ENCODE measurements at places on chromosomes 13 and 19.

- peak; percentile 56 for DNase-seq
These were observed 469 bp downstream of the COX6B2 start for GRCh38 chr19:55353803-55354697.

GRCh38 chr13:27960362-27961226 is 8.5 kb downstream of the CDX2 start:
- DNase-seq = peak; percentile 59

DNA sequence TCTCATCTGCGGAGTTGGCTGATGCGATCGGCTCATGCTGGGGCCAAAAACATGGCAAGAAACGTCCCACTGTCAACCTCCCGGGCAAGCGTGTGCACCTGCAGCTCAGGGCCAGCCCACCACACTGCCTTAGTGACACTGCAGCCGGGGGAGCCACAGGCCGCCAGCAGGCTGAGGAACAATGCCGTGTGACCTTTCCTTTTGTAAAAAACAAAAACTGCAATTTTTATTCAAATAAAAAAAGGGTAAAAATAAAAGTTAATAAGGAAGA is 18.8 kb upstream of the TMEM255B start:
- DNase-seq = no peak

DNA sequence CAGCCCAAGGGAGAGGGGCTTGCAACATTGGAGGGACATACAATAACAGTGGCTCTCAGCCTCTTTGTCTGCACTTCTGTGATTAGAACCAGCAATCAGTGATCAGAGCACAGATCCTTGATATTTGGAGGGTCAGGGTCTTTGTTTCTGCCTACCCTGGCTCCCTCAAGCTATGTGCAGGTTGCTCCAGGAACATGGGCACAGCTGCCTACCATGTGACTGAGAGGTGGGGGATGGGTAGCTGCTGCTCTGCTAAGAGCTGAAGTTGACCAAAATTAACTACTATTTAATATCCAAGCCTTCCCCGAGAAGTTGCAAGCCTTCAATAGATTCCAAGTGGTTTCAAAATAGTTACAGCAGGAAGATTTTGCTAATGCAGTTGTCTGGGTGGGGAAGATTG is 202.6 kb downstream of the ZIC5 start:
- no peak for DNase-seq

DNA sequence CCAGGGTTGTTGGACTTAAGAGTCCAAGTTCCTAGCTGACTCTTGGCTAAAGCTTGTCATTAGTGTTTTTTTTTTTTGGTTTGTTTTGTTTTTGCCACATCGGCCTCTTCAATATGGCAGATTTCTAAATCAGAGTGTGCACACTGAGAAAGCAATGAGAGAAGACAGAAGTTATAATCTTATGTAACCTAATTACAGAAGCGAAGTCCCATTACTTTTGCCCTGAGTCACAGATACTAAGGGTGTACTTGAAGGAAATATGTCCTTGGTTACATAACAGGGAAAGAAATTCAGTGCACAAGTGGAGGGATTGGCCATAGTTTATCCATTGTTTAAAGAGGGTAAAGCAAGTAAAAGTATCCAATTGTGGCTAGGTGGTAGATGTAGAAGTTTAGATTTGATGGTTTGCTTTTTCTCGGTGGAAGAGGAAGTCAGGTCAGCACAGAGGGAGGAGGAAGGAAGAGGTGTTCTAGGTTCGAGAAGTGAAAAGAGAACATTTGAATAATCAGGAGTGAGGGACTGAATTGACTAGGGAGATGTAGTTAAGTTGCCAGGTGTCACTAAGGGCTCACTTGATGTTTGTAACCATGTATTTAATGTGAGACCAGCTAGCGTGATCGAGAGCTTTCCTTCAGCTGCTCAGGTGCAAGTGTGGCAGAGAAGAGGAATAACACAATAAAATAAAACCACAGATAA is 12.2 kb downstream of the GTF2F2 start:
- DNase-seq = no peak

DNA sequence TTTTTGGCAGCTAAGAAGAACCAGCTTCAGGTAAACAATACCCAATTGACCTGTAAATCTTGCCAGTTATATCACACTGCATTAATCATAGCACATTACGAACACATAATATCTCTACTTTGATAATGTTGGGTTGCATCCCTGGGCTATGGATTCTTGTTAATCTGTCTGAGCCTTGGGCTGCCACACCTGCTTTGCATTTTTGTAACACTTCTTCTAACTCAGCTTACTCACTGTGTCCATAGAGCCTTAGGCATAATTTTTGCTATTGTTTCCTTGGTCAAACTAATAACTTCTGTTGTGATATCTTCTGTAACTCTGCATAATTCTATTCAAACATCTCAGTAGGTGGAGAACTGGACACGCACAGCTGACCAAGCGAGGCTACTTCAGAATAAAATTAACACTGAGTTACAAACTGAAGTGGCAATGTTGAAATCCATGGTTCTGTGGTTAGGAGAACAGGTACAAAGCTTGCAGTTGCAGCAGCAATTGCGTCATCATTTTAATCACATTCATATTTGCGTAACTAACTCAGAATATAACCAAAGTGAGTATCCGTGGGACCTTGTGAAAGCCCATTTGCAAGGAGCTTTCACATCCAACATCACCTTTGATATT is 6.4 kb downstream of the ZNF350 start:
- peak; percentile 75 for DNase-seq

DNA sequence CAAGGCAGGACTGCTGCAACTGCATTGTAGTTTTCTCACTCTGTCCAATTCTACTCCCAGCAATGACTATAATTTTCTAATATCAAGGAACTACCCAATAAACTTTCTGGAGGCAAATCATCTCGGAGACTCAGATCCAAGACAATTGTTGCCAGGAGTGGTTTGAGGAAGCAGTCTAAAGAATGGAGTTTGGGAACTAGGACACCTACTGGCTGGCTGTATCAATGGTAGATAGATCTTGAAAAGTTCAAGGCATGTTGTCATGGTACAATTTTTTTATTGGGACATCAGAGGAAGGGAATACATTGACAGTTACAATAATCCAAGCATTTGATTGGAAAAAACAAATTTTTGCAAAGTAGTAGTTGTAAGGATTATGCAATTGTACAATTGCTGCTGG is 648.3 kb upstream of the SLITRK6 start:
- DNase-seq = no peak

DNA sequence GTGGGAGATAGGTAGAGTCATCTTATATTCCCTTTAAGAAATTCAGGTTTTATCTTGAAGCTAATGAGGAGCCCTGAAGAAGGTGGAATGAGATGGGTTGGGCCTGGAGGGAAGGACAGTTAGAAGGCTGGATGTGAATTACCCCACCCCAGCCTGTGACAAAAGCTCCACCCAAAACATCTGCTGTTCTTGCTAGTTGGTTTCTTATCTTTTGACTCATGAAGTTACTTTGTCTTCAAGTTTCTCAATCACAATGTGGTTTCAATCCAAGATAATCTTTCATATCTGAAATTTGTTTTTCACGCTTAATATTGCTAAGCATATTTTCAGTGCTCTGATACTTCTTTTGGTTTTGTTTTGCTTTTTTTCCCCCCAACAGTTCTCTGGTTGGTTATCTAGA is 38.3 kb upstream of the HMGB1 start:
- no peak for DNase-seq

GRCh38 chr19:12374026-12374425 is 8.5 kb upstream of the ZNF442 start:
- no peak for DNase-seq

GRCh38 chr19:41206926-41207750 is 11.9 kb upstream of the AXL start:
- no peak for DNase-seq

GRCh38 chr13:31236211-31236786 is 36.5 kb downstream of the B3GLCT start:
- peak; percentile 56 for DNase-seq

GRCh38 chr13:30697996-30698401 is 37.3 kb upstream of the ALOX5AP start:
- no peak for DNase-seq

GRCh38 chr13:108463340-108463739 is 166.1 kb upstream of the MYO16 start:
- DNase-seq = peak; percentile 93

GRCh38 chr19:438416-438958 is 22.3 kb downstream of the SHC2 start:
- no peak for DNase-seq

DNA sequence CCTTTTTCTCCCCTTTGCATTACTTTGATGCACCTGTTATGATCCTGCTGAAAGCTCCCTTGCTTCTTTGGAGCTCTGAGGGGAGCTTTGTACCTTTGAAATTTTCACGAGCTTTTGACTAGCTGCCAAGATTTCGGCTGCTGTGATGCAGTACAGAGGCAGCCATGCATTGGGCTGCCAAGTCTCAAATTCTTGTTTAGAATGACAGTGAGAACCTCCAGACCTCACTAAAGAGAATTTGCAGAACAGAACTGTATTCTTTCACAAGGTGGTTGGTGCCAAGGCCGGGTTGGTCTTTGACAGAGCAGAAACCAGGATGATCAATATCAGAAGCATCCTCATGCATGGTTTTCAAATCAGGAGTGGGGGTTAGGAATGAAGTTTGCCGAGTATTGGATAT is 414.8 kb downstream of the GPC5 start:
- no peak for DNase-seq

DNA sequence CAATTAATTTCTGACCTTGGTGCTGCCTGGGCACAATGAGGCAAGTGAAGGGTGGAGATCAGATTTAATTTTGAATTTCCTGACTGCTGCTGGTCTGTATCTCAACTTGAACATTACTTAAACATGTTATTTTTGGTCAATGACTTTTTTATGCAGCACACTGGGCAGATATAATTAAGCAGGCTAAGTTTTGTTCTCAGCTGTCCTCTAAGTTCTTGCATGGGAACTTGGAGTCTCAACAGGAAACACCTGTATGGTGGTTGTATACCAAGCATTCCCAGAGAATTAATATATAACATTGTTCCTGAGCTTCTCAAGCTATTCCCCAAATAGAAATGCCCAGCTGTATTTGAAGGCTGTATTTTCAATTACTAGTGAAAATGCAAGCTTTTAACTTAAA is 113.5 kb upstream of the EDNRB start:
- DNase-seq = no peak

- no peak for DNase-seq
These were observed 128.8 kb downstream of the STK24 start for GRCh38 chr13:98447881-98448641.

DNA sequence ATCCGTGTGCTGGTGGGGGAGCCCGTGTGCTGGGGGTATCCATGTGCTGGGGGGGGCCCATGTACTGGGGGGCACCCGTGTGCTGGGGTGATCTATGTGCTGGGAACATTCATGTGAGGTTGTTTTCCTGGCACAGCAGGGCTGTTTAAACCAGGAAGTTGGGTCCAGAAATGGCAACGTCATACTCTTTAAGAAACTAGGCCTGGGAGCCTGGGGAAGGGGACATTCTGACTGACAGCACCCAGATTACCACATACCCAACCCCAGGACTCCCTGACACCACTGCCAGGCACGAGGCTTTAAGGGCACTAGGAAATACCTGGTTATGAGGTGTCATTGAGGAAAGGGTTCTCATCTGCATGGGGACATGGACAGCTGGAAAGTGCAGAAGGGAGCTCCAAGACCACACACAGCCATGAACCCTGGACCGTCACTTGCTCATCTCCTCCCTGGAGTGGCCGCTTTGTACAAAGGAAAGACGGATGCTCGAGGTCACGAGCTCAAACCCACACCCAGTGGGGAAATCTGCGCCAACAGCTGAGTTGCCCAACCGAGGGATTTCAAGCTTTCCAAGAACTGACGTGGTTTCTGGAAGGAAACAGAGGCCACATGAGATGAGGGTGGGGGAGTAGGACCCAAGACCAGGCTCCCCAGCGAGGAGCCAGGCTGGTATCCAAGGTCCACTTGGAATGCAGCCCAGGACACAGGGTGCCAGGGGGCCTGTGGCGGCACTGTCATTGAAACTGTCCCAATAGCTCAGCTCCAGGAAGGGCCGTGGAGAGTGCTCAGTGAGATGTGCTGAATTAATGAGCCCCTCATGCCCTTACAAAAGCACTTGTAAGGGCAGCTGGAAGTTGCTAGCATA is 40.9 kb downstream of the RAB20 start:
- peak; percentile 41 for DNase-seq

DNA sequence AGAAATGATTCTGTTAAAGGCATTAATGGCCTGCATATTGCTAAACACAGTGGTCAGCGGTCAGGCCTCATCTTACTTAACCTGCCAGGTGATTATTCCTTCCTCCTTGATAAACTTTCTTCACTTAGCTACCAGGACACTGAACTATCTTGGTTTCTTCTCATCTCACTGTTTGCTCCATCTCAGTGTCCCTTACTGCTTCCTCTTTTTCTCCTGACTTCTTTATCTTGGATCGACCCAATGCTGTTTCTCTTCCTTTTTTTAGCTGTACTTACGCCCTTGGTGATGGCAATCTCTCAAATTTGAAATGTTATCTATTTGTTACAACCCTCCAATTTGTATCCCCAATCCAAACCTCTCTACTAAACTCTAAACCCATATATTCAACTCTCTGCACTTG is 7.8 kb upstream of the CLC start:
- DNase-seq = no peak

- peak; percentile 6 for DNase-seq
These were observed 103.5 kb downstream of the POSTN start for GRCh38 chr13:37495046-37495445.

DNA sequence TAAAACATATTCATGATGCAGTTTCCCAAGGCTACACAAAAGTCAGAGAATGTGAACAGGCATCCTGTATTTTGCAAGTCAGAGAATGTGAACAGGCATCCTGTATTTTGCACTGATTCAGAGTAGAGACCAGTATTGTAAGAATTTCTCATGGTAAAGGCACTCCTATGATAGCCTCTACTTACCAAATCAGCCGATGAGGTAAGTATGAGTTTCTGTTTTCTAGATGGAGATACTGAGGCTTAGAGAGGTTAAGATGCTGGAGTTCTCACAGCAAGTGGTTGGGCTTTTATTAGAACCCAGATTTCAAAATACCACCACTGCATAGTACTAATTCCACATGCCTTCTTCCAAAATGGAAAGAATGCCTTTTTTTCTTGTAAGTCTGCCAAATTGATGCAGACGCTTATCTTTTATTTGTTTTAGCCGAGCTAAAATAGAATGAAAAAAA is 12.3 kb downstream of the TPT1 start:
- DNase-seq = no peak

- DNase-seq = no peak
These were observed 4.3 kb downstream of the FOSB start for GRCh38 chr19:45471931-45472562.
